ENCODE measurements at places on chromosomes 2 and 18.
A peak's percentile ranks its signal among the peaks of the same experiment; 100 is the strongest.

DNA sequence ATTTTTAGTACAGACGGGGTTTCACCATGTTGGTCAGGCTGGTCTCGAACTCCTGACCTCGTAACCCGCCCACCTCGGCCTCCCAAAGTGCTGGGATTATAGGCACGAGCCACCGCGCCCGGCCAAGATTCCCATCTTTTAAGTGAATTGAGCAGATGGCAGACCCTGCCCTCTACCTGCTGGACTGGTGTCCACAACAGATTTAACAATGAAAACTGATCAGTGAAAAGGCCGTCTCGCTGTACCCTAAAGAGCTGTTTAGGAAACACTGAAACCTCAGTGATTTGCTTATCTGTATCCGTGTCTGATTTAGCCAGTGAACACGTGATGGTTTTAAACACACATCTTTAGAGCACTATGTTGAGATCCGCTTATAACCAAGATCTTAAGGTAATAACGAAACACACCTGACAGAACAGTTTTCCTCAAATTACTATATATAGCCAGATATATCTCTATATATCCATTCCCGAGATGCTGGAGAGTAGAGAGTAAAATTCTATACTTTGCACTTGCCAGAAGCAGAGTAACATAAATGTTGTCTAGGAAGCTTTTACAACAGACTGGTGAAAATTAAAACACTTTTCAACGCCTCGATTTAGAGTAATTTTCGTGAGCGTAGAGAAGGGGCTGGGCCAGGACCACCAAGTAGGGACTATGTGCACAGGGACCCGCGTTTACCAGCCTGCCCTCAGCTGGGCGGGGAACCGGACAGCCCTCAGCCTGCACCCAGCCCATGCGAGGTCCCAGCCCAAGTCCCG lies 594 bp downstream of the FAM161A start:
- DNase-seq, result no peak

- DNase-seq, result no peak
These were observed 156.1 kb downstream of the GREB1L start for GRCh38 chr18:21398121-21398520.

DNA sequence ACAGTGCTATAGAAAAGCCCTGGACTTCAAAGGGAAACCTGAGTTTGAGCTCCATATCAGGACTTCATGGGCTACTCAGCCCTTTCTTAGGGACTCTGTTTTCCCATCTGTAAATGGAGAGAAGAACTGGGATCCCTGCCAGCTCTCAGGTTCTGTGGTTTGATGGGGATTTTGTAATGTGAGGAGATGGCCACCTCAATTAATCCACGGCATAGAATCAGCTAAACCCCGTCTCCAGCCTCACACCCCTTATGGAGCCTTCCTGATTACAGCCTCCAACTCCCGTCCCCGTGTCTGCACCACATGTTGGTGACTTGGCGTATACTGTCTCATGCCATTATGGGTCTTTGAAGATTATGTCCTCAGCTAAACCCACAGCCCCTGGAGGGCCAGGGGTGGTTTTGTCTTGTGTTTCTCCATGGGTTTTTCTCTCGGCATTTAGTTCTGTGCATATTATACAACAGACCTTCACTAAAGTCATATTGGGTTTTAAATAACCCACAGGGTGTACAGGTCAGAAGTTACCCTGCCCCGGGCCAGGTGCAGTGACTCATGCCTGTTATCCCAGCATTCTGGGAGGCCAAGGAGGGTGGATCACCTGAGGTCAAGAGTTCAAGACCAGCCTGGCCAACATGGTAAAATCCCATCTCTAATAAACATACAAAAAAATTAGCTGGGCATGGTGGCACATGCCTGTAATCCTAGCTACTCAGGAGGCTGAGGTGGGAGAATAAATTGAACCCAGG lies 63.8 kb upstream of the PPP1CB start:
- DNase-seq, result no peak

- no peak for DNase-seq
These were observed 20.9 kb downstream of the MAP4K3 start for GRCh38 chr2:39416140-39416539.

- DNase-seq, result no peak
These were observed 6.4 kb downstream of the TWIST2 start for GRCh38 chr2:238854246-238854645.

- no peak for DNase-seq
These were observed 50.5 kb downstream of the LAMA1 start for GRCh38 chr18:7066965-7067555.

DNA sequence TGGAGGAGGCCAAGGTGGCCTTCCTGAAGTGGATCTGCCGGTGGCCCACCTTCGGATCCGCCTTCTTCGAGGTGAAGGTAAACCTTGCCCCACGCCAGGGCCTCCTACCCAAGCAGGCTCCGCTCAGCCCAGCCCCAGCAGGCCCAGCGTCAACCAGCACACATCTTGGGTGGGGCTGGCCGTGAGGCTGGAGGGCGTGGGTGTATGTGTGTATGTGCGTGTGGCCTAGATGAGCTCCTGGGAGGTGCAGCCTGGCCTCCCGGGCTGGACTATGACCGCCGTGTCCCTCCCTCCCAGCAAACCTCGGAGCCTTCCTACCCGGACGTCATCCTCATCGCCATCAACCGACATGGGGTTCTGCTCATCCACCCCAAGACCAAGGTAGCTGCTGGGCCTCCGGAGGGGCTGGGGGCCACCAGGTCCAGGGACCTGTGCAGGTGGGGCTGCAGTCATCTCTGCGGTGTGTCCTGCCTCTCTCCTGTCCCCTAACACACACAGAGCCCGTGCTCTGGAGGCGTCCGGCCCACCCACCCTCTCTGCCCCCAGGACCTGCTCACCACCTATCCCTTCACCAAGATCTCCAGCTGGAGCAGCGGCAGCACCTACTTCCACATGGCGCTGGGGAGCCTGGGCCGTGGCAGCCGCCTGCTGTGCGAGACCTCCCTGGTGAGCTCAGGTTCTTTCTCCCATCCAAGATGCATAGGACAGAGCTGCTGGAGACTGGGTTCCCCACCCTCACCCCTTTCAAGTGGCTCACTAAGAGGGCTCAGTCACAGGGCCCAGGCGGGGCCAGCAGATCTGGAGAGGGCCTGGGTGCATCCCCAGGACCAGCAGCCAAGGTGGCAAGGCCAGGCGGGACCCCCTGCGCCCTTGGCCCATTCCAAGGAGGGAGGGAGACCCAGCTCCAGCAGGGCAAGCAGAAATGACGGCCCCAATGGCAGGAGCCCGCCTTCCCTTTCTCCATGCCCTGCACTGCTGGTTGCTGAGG lies 9.4 kb upstream of the GPR17 start:
- DNase-seq, result no peak

- no peak for DNase-seq
These were observed 61.9 kb upstream of the CREB1 start for GRCh38 chr2:207467716-207468347.

GRCh38 chr2:24473626-24474025 lies 17.4 kb upstream of the NCOA1 start:
- DNase-seq, result no peak

GRCh38 chr2:20111311-20112131 lies 60.1 kb upstream of the LAPTM4A start:
- DNase-seq, result no peak

DNA sequence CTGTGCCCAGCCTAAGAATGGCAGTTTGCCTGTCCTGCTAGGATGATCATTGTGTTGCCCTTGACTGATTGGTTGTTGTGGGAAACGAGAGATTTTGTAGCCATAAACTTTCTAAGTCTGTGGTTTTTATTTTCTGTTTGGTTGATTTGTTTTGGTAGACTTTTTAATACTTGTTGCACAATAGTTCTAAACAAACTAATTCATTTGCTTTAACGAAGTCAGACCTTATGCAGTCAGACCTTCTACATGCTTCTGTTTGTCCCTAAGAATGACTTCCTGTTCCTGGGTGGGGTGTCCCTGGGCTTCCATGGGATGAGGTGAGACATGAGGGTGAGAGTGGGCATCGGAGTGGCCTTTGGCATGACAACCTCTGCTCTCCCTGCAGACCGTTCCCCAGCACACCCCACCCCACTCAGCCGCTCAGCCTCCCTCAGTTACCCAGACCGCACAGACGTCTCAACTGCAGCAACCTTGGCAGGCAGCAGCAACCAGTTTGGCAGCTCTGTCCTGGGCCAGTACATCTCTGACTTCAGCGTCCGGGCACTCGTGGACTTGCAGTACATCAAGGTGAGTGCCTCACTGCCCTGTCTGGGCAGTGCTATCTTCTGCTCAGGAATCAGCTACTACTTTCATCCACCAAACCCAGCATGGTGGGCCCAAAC lies 7.8 kb upstream of the CNNM3 start:
- no peak for DNase-seq

GRCh38 chr2:39290433-39290832 lies 46.7 kb upstream of the CDKL4 start:
- DNase-seq, result no peak

DNA sequence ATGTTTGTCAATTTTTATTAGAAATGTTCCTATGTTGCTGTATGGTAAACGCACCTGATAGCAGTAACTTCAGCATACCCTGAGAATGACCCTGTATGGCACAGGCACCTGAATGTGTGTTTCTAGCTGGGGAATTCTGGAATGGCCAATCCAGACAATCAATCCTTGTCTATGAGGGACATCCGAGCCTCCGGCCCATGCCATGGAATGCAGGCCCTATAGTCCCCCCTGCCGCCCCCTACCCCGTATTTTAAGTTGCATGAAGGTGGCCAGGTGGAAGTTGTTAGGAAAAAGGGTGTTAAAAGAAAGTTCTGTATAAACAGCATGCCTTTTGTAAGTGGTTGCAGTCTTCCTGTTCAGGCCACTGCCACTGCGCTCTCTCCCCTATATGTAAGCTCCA lies 595.9 kb downstream of the DSC3 start:
- no peak for DNase-seq

GRCh38 chr2:201436141-201436540 lies 15.1 kb downstream of the TRAK2 start:
- no peak for DNase-seq

GRCh38 chr2:147467441-147467840 lies 377.4 kb upstream of the ACVR2A start:
- no peak for DNase-seq

DNA sequence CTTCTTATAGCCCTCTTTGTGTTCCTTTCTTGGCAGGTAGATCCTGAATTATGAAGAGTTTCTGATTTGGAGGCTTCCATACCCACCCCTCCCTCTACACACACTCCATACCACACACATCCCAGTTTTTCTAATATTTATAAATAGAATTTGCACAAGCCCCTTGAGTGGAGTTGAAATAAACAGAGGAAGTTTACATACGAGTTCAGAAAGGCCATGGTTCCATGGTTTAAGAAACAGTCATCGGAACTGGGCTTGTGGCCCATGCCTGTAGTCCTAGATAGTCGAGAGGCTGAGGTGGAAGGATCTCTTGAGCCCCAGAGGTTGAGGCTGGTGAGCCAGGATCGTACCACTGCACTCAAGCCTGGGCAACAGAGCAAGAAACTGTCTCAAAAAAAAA lies 62.7 kb upstream of the TANC1 start:
- no peak for DNase-seq

GRCh38 chr18:62625019-62625418 lies 90.3 kb upstream of the PHLPP1 start:
- DNase-seq, result no peak

GRCh38 chr2:23761638-23762037 lies 165.3 kb downstream of the ATAD2B start:
- no peak for DNase-seq

DNA sequence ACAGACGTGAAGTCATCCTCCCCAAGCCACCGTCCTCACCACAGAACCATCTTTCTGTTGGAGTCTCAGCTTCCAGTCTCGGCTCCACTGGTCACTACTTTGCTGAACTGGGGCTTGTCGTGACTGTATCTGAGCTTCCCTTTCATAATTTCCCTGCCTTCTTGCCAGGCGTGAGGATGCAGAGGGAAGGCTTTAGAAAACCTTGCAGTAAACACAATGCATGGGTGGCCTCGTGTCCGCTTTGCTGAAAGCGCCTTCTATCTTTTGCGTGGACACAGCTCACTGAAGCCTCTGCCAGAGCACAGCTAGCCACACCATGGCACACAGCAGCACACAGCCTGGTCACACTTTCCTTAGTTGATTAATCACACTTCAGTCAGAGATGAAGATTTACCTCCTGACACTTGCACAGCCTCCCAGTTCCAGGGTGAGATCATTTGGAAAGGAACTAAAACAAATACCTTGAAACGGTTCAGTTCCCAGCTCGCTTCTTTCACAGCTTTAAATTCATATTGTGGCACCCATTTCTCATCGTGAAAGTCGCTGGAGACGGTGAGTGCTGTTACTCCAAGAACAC lies 2.8 kb upstream of the GPR45 start:
- no peak for DNase-seq

- no peak for DNase-seq
These were observed 309.9 kb downstream of the LRP1B start for GRCh38 chr2:141820893-141821292.

GRCh38 chr2:179186126-179186525 lies 78.5 kb downstream of the SESTD1 start:
- DNase-seq, result no peak

DNA sequence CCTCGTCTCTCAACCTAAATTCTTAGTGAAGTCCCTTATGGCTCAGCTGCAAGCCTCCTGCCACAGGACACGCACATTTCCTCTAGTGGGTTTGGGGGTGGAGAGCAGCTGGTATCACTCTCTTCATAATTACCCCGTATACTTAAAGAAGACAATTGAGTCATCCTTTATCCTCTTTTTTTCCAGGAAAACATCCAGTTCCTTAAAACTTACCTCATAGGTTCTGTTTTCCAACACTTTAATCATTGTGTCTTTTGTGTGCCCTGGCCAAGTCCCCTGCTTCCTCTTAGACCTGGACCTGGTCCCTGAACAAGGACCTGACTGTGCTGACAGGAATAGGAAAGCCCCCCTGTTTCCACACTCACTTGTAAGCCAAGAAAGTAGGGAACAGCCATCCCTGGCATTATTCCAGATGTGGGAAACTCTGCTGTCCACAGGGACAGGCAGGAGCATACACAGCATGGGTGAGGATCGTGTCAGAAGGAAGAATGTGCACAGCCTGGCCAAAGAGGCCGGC lies 42.3 kb upstream of the MYO1B start:
- DNase-seq, result no peak

GRCh38 chr2:170929686-170930050 lies 615 bp downstream of the GORASP2 start:
- DNase-seq, result peak; percentile 11

GRCh38 chr2:99763764-99764163 lies 273.9 kb upstream of the REV1 start:
- no peak for DNase-seq

GRCh38 chr18:9260388-9261380 lies 73.9 kb upstream of the TWSG1 start:
- no peak for DNase-seq

GRCh38 chr18:36624451-36625167 lies 204.2 kb downstream of the TPGS2 start:
- no peak for DNase-seq

GRCh38 chr2:101173707-101174295 lies 22.6 kb upstream of the TBC1D8 start:
- DNase-seq, result no peak

Data from stimulated activated CD8-positive, alpha-beta memory T cell treated with anti-CD3 and anti-CD28 coated beads, Interleukin-4, amount 100 ng/mL, for 1 hour (primary cell).